Vagina (tissue), 2 donors: ENCODE measurements at places on chromosomes 2 and 18.
A peak's percentile ranks its signal among the peaks of the same experiment; 100 is the strongest.

DNA sequence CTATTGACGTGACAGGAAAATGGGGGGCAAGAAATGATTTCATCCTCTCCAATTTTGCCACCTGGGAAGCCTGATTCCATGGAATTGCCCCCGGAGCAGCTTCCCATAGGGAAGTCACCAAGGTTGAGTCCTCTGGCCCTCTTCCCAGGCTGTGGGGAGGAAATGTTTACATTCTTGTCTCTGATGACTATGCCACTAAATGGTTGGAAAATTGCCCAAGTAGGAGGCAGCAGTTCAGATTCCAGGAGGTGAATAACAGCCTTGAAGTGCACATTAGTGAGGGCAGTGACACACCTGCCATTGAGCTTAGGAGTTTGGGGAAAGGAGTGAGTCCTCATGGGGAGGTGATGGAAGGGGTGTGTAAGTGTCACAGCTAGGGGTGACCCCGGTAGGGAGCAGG is 449.2 kb upstream of the DCC start:
- no peak for DNase-seq

DNA sequence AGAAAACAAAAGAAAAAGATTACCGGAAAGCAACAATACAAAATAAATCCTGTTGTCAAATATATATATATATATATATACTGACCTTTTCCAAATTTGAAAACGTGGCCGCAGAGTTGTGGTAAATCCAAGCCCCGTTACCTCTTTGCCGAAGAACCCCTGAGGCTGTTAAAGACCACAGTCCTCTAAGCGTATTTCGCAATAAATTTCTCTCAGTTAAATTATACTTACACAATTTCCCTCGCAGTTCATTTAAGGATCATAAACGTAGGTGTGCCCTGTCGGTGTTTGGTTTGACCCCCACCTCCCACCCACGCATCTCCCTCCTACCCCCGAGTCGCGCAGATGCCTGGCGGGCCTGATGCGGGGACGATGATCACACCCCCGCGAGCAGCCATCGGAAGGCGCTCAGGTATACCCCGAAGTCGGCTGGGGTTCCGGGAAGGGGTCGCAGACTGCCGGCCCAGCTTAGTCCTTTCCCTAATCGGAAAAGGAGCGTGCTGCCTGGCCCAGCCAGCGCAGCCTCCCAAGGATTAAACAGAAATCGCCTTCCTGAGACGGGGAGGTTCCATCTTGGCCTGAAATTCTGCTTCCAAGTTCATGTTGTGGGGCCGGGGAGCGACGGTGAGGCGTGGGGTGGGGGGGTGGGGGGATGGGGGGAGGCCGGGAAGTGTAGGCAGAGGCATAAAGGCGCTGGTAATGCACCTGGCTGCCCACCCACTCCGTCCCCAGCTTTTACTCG is 2.9 kb upstream of the MEIS1 start:
- no peak for DNase-seq

GRCh38 chr2:184186436-184186835 is 411.9 kb upstream of the ZNF804A start:
- no peak for DNase-seq

GRCh38 chr2:199704358-199705238 is 146.4 kb downstream of the FTCDNL1 start:
- no peak for DNase-seq

DNA sequence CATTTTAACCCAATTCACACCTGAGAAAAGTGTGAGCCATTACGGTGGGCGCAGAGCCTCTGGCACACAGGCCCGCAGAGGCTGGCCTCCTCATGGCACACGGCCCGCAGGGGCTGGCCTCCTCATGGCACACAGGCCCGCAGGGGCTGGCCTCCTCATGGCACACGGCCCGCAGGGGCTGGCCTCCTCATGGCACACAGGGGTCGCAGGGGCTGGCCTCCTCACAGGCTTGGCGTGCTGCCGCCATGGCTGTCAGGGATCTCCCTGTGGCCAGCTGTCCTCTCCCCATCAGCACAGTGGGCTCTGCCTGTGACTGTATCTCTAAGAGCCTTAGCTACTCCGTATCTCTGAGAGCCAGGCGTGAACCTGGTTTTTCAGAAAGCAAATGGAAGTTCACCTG is 24.6 kb downstream of the ANO7 start:
- no peak for DNase-seq

- DNase-seq = no peak
These were observed 49.8 kb downstream of the ZC3H15 start for GRCh38 chr2:186535861-186536260.

- DNase-seq = no peak
These were observed 463.3 kb upstream of the CELF4 start for GRCh38 chr18:38028946-38029345.

GRCh38 chr2:4175343-4175742 is 472.0 kb downstream of the DCDC2C start:
- no peak for DNase-seq

GRCh38 chr2:209977386-209978239 is 24.8 kb upstream of the RPE start:
- no peak for DNase-seq

- DNase-seq = no peak
These were observed 66.9 kb downstream of the LOXHD1 start for GRCh38 chr18:46590103-46590502.

DNA sequence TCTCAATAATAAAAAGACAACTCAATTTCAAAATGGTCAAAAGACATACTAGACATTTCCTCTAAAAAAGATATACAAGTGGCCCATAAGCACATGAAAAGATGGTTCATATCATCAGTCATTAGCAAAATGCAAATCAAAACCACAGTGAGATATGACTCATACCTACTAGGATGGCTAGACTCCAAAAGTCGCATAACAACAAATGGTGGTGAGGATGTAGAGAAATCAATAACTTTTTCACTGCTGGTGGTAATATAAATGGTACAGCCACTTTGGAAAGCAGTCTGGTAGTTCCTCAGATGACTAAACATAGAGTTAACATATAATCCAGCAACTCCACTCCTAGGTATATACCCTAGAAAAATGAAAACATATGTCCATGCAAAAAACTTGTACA is 242.3 kb upstream of the NOL4 start:
- no peak for DNase-seq

DNA sequence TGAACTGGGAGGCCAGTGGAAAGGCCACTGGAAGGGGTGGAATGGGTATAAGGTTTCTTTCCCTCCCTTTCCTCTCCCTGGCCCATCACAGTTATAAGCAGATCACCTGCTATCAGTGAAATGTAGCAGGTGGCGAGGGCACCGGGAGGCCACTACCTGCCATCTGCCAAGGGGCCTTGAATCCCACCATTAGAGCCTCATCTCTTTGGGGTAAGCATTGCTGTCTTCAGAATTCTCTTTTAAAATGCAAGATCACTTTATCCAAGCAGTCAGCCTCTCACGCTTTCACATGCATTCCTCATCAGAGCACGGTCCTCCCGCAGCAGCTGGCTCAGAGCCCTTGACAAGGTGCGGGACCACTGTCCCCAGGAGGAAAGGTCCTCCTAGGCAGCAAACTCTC is 268.5 kb downstream of the CELF4 start:
- no peak for DNase-seq

DNA sequence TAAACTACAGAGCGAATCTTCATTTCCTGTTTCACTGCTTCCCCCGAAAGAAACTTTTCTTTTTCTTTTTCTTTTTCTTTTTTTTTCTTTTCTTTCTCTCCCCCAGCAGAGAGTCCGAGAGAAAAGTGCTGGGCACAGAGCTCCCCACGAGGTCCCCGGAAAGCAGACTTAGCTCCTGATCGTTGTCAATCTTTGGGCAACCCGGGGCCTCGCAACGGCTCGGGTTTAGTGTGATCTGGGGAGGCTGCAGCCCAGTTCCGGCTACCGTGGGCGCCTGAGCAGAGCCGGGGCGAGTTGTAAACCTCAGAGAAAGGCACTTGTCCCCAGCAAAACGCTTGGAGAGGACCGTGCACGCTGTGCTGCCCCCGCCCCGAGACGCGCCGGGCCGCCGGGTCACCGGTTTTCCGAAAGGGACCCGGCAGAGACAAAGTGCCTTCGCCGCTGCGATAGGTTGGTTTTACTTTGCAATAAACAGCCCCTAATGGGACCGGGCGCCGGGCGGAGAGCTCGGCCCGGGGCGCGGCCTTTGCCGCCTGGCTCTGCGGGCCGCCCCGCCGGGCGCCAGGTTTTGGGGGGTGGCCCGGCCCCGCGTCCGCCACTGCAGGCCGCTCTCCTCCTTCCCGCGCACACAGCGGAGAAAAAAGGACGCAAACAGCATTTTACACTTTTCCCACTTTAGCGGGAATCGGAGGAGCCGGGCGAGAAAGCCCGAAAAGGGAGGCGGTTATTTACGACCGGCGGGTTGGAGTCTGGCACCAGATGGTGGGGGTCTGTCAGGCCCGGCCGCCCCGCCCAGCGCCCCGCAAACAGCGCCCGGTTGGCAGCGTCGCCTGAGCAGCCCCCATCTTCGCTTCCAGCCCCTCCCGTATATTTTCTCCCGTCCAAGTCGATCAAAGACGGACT is 136.0 kb downstream of the INSIG2 start:
- no peak for DNase-seq

DNA sequence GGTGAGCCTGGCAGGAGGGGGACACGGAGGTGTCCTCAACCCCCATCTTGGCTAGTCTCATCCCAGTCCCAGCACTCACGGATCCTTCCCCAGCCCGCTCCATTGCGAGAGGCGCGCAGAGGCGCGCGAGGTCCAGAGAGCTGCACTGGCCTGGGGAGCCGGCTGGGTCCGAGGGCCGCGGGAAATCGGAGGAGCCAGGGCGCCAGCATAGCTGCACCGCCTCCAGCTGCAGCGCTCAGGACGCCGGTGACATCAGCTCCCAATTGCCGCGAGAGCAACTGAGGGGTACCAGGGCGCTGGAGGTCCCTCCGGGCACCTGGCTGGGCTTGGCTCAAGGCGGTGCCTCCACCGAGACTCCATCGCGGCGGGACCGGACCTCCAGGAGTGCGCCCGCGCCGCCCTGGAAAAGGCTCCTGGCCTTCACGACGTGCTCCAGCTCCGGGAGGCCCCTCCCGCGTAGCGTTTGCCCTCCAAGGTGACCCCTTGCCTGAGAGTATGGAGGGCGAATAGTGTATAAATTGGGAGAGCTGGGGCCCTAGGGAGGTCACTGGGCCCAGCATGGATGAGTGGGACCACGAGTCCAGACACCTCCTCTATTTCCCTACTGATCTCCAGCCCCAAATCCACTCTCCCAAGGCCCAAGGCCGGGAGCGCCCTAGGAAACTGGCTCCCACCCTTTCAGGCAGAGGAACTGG is 5.5 kb downstream of the RTKN start:
- no peak for DNase-seq

- no peak for DNase-seq
These were observed 863.7 kb downstream of the MBD2 start for GRCh38 chr18:53360501-53361443.

DNA sequence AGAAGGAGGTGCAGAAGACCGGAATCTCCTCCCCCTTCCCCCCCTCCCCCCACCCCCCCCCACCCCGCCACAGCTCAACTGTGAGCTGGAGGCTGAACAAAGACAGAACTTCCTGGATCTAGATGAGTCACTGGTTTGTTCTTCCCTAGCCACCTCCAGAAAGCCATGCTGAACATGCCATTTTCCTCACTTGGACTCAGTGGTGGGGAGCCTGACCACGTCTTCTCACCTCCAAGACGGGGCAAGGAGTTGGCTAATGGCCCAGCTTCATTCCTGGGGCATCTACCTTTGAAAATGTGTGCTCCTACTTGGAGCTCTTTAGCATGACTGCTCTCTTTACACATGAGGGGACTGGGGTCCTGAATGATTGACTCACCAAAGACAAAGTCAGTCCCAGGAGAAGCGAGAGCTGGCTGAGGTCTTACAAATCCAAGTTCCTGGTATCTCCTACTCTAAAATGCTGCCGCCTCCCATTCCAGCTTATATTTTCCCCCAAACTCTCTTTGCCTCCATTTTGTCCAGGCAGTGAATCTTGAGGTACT is 22.6 kb upstream of the FZD5 start:
- DNase-seq = no peak

GRCh38 chr18:11497585-11497984 is 111.8 kb upstream of the SLC35G4 start:
- no peak for DNase-seq

GRCh38 chr2:2641541-2642410 is 310.7 kb upstream of the MYT1L start:
- peak; percentile 91 for DNase-seq

- DNase-seq = no peak
These were observed 40.7 kb downstream of the STAT1 start for GRCh38 chr2:190973262-190973661.

DNA sequence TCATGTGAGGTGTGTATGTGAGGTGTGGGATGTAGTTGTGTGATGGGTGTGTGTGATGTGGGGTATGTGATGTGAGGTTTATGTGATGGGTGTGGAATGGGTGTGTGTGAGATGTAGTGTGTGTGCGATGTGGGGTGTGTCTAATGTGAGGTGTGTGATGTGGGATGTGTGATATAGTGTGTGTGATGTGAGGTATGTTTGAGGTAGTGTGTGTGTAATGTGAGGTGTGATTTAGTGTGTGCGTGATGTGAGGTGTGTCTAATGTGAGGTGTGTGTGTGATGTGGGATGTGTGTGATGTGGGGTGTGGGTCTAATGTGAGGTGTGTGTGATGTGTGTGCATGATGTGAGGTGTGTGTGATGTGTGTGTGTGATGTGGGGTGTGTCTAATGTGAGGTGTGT is 55.3 kb downstream of the TWIST2 start:
- DNase-seq = no peak

- DNase-seq = no peak
These were observed 156.6 kb upstream of the ID2 start for GRCh38 chr2:8525236-8525581.

- DNase-seq = no peak
These were observed 327.6 kb downstream of the NCKAP5 start for GRCh38 chr2:133240491-133241223.

DNA sequence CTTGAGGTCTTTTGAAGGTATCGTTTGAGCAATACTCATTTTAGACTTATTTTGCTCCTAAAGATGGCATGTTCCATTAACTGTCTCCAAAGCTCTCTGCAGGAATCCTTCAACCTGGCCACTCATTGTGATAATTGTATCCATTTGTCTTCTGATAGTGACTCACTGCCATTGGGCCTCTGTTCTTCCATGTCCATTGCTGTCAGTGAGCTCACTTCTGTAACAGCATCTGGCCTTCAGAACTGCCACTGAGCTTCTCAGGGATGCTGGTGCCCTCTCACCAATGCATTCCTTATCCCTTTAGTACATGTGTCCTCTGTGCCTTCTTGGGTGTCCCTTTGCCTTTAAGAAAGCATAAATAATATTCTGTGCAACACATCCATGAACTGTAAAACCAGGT is 71.6 kb downstream of the MREG start:
- no peak for DNase-seq

GRCh38 chr2:138239902-138240491 is 261.6 kb upstream of the SPOPL start:
- no peak for DNase-seq

DNA sequence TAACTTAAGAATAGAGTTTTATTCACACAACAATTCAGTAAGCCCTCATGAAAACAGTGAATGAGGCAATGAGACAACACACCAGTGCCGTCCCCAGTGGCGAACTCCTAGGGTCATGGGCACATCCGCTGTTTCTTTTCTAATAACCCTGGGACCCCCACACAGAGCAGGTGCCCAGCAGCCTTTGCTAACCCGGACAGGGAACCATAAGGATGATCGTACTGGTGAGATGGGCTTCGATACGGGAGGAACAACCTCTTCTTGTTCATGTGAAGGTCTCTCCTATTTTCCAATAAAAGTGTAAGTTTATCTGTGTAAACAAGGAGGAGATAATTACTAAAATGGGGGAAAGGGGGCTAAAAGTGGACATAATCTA is 97.4 kb upstream of the MGAT4A start:
- no peak for DNase-seq

GRCh38 chr18:70920840-70921374 is 632.1 kb downstream of the SOCS6 start:
- DNase-seq = no peak

GRCh38 chr2:202758128-202758527 is 113.4 kb downstream of the ICA1L start:
- DNase-seq = no peak
